ENCODE measurements at places on chromosomes 5 and 9.

DNA sequence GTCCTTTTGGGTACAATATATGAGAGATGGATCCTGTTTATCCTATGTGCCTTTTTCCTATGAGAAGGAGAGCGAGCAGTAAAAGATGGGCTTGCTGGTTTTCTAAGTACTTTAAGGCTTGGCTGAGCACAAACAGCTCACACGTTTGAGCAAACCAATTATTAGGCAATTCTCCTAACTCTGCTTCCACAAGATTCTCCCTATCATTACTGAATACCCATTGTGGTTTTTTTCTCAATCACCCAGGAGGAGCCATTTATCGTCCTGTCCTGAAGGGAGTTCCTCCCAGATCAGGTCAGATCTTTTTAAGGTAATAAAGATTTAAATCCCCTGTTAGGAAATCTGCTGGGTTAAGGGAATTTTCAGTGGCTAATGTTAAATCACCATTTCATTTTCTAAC, 19.4 kb upstream of the C1QTNF3 start:
- no peak for DNase-seq

GRCh38 chr9:79731171-79731890, 159.6 kb downstream of the TLE4 start:
- DNase-seq, result no peak

DNA sequence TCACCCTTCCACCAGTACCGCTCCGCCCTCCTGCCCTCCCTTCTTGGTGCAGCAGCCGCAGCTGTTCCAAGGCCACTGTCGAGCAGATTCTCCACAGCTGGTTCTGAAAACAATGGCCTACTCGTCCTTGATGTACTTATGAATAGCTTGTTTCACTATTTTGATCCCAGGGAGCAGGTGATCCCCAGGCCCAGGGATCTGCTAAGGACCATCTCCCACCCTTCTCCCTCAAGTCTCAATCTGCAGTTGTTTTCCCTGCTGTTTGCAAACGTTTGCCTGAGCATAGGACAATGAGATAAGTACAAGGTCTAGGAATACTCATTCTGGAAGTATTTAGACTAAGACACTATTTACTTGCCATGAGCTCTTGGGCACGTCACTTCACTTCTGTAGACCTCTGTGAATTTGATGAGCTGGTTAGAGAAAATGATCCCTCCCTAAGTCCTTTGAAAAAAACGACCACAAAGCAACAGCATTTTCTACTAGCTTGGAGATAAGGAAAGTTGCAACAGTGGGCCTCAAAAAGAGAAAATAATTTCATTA, 1.8 kb downstream of the LURAP1L start:
- peak; percentile 91 for DNase-seq

DNA sequence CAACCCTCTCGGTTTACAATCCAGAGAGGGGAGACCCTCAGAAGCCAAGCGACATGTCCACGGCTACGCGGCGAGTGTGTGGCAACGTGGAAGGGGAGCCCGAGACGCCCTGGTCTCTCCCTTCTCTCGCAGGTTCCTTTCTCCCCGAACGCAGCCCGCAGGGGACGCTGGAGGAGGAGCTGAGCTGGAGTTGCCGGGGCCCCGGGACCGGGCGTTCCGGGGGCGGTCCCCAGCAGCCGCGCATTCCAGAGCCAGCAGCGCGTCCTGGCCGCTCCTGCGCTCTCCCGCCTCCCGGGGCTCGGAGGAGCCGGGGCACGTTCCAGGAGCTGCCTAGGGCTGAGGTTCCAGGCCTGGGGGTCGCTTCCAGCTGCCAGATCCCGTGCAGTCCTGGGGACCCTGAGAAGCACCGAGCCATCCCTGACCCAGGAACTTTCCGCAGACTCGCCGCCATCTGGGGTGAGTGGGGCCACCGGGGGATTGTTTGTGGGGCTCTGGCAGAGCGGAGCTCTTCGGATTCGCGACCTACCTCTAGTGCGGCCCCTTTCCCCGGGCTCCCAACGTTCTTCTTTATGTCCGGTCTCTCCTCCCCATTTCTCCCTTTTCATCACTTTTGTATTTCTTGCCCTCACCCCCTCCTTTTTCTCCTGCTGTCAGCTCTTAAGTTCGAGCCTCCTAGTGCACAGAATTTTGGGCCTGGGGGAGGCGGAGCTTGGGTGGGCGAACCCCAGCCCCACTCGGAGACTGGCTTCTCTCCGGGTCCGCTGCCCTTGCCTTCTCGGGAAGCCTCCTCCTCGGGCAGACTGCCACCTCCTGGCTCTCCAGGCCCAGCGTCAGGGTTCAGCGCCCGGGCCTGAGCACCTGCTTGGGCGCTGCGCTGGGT, at the start of gene SMIM3:
SMIM3 (plus strand) TSS at position 241 of the 880 bp plus-strand sequence. CDS start 16,684 bp downstream, outside the sequence.
- peak; percentile 88 for DNase-seq

DNA sequence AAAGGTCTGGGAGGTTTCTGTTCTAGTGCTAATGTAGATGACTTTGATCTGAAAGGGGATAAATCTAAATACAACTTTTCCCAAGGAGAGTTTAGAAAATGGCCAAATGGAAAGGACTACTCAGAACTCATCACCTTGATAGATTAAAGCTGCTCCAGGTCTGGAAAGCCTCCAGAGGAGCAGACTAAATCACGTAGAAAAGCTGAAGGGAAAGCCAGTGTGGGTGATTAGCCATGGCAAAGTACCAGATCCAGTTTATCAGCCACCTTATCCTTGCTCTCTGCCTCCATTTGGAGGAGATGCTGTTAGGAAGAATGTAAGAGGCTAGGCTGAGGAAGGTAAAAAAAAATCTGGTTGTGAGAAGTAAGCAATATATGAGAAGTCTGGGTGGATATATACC, 120.7 kb upstream of the RAI14 start:
- DNase-seq, result no peak

GRCh38 chr5:154878642-154879335, 20.4 kb downstream of the CNOT8 start:
- DNase-seq, result no peak

GRCh38 chr5:78634634-78635033, 13.9 kb downstream of the LHFPL2 start:
- DNase-seq, result no peak

DNA sequence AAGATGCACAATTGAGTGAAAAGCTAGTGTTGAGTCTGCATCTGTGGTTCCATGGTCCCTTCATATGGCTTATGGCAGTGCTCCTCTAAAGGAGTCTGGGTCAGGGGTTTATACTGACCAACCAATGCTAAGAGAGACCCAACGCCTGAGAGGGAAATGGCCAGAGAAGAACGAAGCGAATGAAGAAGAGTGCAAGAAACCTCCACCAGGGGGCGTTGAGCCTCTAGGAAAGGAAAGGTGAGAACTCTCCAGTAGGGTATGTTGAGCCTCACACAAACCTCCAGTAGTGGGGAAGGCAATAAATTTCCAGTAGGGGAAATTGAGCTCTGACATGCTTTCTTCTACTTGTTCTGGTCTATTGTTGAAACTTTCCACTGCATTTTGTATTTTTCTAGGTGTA, 470.6 kb downstream of the PRDM9 start:
- DNase-seq, result no peak

DNA sequence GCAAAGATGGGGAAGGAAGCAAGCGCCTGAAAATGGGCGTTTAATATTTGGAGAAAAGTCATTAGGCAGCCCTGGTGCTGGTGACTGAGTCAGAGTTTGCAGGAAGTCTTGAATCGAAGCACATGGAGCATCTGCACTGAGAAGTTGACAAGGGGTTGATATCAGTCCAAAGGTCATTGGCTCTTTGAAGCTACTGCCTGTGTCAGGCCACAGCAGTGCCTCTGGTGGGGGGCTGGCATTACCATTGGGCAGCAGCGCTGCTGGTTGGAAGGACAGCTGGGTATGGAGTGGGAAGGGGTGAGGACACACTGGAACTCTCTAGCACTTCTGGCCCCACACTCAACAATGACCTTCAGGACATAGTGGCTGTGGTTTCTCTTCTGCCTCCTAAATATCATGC, 150.4 kb upstream of the ERCC6L2 start:
- DNase-seq, result no peak

- no peak for DNase-seq
Measured at GRCh38 chr9:124322618-124323432, 65.1 kb downstream of the NEK6 start.

GRCh38 chr9:15543047-15543813, 9.6 kb upstream of the CCDC171 start:
- DNase-seq, result no peak

- no peak for DNase-seq
Measured at GRCh38 chr9:114454652-114455051, 50.6 kb downstream of the WHRN start.

GRCh38 chr5:154732212-154732611, 23.0 kb upstream of the LARP1 start:
- DNase-seq, result no peak

GRCh38 chr5:146425023-146425422, 22.1 kb upstream of the TCERG1 start:
- no peak for DNase-seq

- DNase-seq, result no peak
Measured at GRCh38 chr5:54611290-54611951, 93.9 kb downstream of the SNX18 start.

GRCh38 chr5:39506211-39506610, 81.4 kb upstream of the DAB2 start:
- DNase-seq, result peak; percentile 68

GRCh38 chr5:135695656-135696313, 117.0 kb upstream of the CXCL14 start:
- no peak for DNase-seq

DNA sequence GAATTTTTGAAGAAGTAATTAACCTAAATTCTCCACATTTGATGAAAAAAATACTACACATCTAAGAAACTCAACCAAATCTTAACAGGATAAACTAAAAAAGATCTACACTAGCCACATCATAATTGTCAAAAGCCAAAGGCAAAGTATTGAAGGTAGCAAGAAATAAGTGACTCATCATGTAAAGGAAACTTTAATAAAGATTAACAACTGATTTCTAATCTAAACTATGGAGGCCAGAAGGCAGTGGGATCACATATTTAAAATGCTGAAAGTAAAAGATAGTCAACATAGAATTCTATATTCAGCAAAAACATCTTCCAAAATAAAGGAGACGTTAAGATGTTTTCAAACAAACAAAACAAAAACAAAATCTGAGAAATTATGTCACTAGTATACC, 2002.9 kb downstream of the MAT2B start:
- DNase-seq, result no peak

- no peak for DNase-seq
Measured at GRCh38 chr5:157100140-157100679, 8.6 kb downstream of the HAVCR2 start.

DNA sequence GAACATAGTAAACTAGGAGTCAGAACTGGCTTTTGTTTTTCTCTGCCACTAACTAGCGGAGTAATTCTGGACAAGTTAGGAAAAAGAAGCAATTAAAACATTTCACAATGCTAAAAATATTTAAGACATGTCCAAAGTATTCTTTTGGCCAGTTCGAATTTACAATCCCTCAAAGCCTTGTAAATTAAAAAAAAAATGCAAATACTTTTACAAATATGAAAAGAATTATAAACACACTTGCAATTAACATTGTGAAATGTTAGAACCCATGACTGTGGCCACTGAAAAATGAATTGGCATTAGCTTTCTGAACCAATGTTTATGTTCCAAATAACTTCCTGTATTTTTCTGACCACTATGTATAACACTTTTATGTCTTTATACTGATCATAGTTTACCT, 2.2 kb downstream of the RAD1 start:
- no peak for DNase-seq

DNA sequence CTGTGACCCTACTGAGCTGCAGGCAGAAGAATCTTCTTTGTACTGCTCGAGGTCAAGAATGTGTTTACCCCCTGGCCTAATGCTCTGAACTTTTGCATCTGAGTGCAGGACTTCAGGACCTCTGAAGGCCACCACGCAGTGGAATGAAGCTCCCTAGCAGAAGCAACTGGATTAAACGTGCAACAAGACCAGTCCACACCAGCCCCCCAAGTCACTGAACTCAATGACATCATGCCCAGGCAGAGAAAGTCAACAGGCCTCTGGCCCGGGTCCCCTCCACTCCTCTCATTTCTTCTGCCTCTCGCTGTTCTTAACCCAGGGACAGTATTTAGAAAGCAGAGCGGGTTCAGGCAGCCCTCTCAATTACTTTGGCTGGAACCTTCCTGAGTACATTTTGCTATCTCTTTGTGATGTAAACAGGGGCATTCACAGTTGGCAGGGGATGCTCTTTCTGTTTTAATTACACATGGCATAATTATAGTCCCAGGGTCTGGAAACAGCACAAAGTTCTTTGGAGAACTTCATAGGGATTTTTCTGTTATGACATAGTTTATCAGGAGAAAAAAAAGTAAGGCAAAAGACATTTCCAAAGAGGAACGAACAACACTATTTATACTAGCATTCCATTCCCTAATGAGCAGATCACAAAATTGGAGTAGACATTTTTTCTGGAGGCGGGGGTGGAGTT, 108.2 kb upstream of the SPATA31D4 start:
- no peak for DNase-seq

- DNase-seq, result no peak
Measured at GRCh38 chr5:170466553-170466952, 37.3 kb upstream of the KCNIP1 start.

- DNase-seq, result no peak
Measured at GRCh38 chr9:125663127-125663526, 43.9 kb downstream of the MAPKAP1 start.

DNA sequence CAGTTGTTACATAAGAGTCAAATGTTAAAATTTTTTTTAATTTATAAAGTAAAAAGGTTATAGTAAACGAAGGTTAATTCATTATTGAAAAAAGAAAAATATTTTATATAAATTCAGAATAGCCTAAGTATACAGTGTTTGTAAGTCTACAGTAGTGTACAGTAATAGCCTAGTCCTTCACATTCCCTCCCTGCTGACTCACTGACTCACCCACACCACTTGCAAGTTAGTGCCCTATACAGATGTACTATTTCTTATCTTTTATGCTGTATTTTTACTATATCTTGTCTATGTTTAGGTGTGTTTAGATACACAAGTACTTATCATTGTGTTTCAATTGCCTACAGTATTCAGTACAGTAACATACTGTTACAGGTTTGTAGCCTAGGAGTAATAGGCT, 57.6 kb downstream of the MAMDC2 start:
- DNase-seq, result no peak

DNA sequence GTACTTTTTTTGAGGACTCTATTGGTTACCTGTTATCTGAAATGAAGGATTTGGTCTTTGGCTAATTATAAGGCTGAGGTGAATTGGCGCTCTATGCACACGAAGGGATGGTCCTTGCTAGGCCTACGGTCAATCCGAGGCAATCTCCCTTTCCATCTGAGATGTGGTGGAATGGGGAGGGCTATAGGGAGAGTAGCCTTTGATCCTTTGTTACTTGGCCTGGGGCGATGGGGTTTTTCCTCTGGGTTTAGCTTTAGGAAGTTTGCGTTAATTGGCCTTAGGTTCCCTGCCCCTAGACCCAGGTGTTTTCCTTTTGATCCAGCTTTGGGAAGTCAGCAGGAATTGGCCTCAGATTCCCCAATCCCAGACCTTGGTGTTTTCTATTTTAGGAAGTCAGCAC, 102.1 kb upstream of the C9orf72 start:
- DNase-seq, result no peak

GRCh38 chr9:129336130-129336528, 158.1 kb upstream of the IER5L start:
- DNase-seq, result no peak

DNA sequence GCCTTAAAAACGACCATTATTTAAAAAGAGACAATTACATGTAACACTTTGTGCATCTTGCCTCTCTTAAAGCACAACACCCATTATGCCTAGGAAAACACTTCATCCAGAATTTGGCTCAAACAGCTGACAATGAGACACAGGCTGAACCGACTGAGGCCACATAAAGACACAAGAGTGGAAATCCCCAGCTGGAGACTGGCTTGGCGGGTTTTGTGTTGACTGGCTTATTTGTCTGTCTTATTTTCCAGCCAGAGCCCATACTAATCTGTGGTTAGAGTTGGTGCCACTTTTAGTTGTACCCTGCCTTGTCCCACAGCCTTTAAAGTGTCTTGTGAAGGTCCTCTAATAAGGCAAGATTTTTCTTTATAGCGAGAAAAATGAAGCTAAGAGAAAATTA, 21.2 kb downstream of the TRIM14 start:
- no peak for DNase-seq

Data from right forelimb (tissue), 1 donor.